ENCODE measurements at places on chromosomes 2 and 18.

GRCh38 chr2:122643725-122644329 lies 888.4 kb downstream of the TSN start:
- DNase-seq: no peak

- no peak for DNase-seq
Observed at GRCh38 chr2:187079901-187080300, 230.9 kb upstream of the ZSWIM2 start.

GRCh38 chr2:3287896-3288295 lies 89.7 kb downstream of the EIPR1 start:
- no peak for DNase-seq

DNA sequence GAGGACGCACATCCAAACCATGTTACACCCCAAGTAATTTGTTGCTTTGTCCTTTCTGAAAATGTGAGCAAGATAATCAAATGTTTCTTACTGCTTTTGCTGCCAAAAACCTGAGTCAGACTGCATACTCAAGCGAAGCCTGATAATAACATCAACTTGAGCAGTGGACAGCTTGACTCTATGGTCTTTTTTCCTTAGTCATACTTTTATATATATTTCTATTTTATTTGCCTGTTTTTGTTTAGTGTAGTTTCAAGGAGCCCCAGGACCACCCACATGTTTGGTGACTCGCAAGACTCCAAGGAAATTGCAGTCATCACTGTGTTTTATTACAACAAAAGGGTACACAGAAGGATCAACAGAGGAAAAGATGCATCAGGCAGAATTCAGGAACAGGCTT lies 688.4 kb upstream of the PIK3C3 start:
- no peak for DNase-seq

DNA sequence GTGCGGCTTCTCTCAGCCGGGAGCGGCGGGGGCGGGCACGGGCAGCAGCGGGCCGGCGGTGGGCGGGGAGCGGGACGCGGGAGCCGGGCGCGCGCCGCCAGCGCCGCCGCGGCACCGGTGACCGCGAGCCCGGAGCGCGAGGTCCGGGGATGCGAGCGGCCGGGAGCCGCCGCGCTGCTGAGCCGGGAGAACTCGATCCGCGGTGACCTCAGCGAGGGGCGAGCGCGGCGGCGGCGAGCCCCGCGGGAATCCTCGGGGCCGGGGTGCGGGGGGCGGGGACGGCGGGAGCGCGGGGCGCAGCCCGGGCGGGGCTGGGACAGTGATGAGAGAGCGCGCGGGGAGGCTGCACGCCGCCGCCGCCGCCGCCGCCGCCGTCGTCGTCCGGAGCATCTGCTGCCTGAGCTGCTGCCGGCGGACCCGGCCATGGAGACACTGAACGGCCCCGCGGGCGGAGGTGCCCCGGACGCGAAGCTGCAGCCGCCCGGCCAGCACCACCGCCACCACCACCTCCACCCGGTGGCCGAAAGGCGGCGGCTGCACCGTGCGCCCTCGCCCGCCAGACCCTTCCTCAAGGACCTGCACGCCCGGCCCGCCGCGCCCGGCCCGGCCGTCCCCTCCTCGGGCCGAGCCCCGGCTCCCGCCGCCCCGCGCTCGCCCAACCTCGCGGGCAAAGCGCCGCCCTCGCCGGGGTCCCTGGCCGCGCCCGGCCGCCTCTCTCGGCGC lies at the start of gene MTCL1:
MTCL1 (plus strand) TSS at position 319 of the 723 bp plus-strand sequence; CDS start at position 424, 105 bp downstream.
- peak; percentile 25 for DNase-seq

DNA sequence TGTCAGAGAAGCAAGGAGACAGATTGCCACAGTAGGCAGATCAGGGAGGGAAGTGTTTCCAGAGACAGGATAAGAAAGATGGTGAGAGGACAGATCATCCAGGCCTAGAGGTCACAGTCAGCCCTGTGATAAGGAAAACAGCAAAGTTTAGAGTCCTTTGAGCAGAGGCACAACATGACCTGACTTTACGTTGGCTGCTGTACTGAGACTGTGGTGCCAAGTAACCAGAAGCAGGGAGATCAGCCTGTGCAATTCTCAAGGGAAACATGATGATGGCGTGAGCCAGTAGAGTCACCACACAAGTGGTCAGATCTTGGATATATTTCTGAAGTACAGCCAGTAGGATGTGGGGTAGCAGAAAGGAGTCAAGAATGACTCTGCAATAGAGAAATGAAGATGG lies 43.7 kb downstream of the SMC6 start:
- no peak for DNase-seq

DNA sequence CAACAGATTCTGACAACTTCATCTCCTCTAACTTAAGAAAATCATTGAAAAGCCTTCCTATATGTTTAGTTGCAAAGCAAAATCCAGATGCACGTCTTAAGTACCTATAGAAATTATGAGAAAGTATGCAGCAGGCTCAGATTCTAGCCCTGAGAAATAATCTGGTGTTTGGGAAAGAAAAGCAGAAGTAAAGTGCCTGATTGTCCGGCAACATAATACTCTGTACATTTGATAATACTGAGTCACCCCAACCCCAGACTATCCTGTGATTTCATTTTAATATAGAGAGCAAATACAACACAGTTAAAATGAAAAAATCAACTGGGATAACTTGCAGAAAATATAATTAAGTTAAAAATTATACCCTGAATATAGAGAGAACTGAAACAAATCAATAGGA lies 13.5 kb downstream of the RFX8 start:
- DNase-seq: no peak

GRCh38 chr2:186197955-186198354 lies 288.1 kb upstream of the ZC3H15 start:
- no peak for DNase-seq

DNA sequence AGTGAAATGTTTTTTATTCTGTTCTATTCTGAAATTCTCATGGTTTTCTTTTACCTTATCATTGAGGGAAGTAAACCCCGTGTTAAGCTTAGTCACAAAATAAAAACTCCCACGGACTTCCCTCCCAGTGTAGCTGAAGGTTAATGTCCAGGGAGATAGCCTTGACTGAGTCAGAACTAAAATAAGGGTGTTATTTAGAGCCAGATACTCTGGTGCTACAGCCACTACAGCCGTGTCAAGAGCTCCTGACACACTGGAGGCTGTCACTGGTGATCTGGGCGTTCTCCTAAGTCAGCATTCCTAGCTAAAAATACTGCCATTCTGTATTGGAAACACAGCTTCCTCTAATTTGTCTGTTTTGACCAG lies 82.0 kb upstream of the RANBP2 start:
- DNase-seq: no peak

GRCh38 chr2:98806236-98806697 lies 75.3 kb upstream of the MGAT4A start:
- DNase-seq: peak; percentile 17

DNA sequence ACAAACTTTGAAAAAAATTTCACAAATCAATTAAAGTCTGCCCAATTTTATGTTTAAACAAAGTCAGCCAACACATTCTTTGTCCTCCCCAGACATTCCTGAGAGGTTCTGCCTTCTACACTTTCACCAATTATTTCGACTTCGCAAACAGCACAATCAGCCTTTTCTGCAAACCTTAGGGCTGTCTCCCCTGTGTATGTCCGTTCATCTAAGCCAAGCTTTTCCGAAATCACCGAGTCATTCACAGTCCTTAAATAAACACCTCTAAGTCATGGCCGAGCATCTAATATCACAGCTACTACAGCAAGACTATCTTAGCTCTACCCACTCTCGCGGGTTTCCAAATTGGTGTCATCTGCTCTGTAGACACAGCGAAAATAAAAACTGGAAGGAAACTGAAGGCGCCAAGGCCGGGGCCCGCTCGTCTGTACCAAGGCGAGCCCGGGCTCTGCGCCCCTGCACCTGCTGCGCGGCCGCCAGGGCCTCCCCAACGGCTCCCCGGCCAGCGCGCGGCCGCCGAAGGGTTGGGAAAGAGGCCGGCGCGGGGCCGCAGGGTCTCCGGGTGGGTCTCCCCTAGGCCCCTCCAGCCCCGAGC lies 730 bp downstream of the ODC1 start:
- peak; percentile 28 for DNase-seq

GRCh38 chr2:178863856-178864620 lies 56.8 kb upstream of the TTN start:
- no peak for DNase-seq

GRCh38 chr2:119731983-119732382 lies 27.7 kb upstream of the PTPN4 start:
- DNase-seq: no peak
